Mammary microvascular endothelial cell (primary cell): ENCODE measurements at places on chromosomes 4 and X. TPM values are rescaled to one million over a fixed set of nuclear protein-coding genes. Genes with fewer than 3 reads are reported as not detected.

CENPVL2 gene
- not detected in 2 replicates for total RNA-seq

STPG2 gene
- total RNA-seq = 0.84 TPM in 1 of 2 replicates, not detected in the other

UCHL1 gene
- 349 and 373 TPM in 2 replicates for total RNA-seq

CAPN6 gene
- not detected in 2 replicates for total RNA-seq

MAGEA1 gene
- not detected in 2 replicates for total RNA-seq

SAGE1 gene
- total RNA-seq = not detected in 2 replicates

GABRE gene
- 1.7 and 2.4 TPM in 2 replicates for total RNA-seq

TMEM35A gene
- 1.7 and 1.8 TPM in 2 replicates for total RNA-seq

SLC25A43 gene
- total RNA-seq = 21.2 and 22.1 TPM in 2 replicates

ADH4 gene
- not detected in 2 replicates for total RNA-seq
